ENCODE measurements at places on chromosomes 2 and 18.
A peak's percentile ranks its signal among the peaks of the same experiment; 100 is the strongest.

DNA sequence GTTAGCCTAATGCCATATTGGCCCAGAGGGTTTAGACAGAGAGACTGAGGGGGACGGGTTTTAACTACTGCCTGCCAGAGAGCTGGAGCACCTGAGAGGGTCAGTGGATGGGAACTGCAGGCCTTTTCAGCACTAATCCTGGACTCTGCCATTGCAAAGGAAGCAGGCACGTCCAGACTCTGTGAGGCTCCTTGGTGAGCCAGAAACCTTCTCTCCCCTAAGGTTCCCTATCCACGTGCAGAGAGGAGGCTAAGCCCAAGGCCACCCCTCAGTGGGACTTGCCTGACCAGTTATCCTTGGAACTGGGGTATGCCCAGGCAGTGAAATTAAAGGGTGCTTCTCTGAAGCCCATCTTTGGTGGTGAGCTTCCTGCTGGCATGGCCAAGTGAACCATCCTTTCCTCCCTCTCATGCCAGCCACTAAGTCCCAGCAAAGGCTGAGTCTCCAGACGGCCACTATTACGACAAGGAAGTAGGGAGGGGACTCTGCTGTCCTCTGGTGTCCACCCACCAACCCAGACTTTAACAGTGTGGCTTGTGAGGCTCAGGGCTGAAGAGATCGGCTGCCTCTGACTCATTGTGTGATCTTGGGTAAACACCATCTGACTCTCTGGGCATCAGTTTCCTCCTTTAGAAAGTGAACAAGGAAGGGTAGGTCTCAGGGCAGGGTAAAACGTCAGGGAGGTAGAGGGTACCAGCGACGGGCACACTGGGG is 3.9 kb upstream of the MLPH start:
- peak; percentile 41 for DNase-seq

DNA sequence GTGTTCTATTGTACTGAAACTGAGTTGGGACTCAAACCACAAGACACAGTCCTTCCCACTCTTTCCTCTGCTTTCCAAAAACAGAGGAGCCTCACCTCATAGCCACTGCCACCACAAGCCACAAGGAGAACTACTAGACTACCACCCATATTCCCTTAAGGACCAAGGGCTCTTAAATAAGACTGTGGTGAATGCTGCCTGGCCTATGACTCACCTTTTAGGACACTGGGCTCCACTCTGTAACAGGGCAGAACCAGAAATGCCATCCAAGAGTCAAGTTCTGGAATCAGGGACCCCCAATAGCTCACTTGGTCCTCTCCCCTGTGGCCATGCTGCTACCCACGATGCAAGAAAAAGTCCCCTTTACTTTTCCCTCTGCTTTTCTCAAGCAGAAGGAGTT is 851.4 kb downstream of the BCL11A start:
- DNase-seq: peak; percentile 33

DNA sequence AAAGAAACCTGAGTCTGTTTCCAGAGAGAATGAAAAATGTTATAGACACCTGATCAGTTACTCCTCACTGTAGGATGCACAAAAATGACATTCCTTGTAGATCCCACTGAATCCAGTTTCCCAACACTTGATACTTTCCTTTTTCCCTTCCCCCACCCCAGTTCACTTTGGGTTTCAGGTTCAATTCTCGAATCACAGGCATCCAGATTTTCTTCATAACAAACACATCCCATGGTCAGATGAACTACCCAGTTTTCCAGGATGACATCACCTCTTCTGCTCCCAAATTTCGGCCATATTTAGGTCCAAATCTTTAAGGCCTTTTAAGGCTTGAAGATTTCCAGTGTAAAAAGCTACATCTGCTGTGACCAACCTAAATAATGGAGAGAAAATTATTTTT is 51.5 kb downstream of the UGP2 start:
- DNase-seq: no peak

DNA sequence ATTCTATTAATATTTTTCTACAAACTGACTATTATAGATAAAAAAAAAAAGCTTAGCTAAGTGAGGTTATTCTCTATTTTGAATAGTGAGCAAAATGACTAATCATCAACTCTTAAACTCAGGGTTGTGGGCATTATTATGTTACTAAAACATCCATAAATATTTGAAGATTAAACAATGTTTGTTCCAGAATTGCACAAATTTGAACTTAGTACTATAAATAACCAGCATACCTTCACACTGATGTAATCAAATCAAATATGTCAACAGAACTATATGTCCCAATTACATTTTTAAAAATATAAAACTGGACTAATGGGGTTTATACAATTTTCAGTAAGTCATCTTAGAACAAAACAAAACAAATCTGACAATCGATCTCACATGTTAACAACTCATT is 800.9 kb downstream of the LRP1B start:
- no peak for DNase-seq

DNA sequence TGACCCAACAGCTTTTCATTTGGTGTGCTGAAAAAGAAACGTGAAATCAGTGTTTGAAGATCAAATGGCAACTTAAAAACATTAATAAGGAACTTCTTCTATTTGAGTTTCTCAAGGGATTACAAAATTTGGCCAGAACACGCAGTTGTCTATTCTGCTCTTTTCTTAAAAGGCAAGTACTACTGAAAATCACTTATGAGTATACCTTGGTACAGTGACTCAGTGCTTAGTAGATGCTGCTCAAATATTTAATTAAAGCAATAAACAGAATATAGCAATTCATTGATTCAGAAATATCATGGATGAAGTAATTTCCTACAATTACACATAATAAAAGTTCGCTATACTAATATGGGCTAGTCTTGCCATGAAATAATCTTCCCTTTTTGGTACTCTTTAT is 38.2 kb upstream of the MCM6 start:
- no peak for DNase-seq

DNA sequence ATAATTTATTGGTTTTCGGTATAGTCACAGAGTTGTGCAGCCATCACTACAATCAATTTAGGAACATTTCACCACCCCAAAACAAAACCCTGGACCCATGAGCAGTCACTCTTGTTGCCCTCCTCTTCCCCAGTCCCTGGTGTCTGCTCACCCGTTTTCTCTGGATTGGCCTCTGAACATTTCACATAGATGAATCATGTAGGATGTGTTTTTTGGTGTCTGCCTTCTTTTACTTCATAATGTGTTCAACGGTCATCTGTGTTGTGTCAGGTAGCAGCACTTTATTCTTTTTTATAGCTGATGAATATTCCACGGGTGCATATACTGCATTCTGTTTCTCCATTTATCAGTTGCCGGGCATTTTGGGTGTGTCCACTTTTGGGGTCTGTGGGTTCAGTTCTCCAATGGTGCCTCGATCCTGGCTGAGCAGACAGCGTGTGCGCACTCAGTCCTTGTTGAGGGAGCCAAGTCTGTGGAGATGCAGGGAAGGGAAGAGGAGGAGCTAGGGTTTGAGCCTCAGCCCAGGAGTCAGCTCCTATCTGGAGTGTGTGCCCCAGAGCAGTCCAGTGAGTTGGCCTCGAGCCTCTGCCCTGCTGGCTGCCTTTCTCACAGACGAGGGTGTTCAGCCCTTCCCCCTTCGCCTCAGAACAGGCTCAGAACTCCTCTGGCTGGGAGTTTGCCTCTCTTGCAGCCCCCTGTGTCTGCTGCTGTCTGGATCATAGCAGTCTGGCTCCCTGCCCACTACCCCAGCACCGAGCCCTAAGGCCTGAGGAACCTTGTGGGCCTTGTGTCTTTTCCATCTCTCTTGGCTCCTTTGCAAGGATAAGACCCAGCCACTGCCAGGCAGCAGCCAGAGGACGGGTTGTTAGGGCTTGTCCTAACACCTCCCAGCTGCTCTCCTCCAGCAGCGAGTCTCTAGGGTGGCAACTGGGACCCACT is 18.0 kb downstream of the C2orf74 start:
- no peak for DNase-seq

DNA sequence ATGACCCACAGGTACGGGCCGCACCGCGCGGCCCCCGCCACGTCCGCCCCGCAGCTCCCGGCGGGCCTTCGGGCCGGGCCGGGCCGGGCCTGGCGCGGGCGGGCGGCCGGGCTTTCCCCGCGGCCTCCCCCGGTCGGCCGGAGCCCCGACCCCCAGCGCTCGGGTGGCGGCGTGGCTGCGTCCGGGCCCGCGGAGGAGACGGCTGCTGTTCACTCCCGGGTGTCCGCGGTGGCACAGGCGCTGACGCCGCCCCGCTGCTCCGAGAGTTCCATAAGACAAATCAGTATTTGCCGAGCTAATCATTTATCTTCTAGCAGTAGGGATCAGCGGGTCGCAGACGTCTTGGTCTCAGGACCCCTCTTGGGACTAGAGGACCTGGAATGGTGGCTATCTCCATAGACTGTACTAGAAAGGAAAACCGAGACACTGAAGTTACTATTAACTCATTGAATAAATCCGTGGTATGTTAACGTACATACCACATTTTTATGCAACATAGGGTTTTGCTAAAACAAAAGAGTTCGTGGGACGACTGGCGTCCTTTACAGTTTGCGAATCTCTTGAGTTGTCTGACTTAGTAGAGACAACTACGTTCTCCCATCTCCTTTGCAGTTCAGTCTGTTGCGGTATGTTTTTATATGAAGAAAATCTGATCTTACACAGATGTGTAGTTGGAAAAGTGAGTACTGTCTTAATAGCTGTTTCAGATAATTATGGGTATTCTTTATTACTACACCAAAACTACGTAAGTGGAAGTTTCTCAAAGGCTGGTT is 500 bp downstream of the LIMS1 start:
- no peak for DNase-seq

DNA sequence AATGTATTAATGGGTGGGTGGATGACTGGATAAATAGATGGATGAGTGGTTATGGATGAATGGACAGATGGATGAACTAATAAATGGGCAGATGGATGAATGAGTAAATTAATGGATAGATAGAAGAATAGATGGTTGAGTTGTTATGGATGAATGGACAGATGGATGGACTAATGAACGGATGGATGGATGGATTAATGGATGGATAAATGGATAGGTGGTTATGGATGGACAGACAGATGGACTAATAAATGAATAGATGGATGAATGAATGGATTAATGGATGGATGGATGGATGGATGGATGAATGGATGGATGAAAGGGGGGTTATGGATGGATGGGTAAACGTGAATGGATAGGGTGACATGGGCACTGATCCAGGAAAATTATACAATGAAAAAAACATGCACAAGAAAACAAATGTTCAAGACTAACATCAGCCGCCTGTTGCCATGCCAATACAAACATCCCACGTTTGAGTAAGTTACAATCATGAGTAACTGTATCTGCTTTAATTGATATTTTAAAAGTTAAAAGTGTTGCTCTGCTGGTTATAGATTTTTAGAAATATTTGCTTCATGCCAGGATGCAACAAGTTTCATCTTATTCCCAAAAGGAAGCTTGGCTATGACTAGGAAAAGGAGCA is 20.8 kb downstream of the PXDN start:
- no peak for DNase-seq

DNA sequence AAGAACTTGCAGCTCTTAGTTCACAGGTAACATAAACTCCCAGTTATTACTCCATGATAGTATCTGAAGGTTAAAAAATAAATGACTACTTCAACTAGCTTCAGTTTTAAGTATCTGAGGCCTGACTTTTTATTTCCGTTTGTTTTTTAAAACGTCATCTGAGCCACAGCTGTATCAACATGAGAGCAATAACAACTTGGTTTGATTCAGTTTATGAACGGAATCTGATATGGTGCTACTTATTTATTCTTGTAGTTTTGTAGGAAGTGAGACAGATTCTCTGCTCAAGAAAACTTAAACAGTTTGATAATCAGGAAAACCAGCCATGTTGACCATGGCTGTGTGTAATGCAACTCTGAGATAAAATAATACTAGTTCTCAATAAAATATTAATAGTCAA is 34.9 kb downstream of the NAB1 start:
- no peak for DNase-seq

DNA sequence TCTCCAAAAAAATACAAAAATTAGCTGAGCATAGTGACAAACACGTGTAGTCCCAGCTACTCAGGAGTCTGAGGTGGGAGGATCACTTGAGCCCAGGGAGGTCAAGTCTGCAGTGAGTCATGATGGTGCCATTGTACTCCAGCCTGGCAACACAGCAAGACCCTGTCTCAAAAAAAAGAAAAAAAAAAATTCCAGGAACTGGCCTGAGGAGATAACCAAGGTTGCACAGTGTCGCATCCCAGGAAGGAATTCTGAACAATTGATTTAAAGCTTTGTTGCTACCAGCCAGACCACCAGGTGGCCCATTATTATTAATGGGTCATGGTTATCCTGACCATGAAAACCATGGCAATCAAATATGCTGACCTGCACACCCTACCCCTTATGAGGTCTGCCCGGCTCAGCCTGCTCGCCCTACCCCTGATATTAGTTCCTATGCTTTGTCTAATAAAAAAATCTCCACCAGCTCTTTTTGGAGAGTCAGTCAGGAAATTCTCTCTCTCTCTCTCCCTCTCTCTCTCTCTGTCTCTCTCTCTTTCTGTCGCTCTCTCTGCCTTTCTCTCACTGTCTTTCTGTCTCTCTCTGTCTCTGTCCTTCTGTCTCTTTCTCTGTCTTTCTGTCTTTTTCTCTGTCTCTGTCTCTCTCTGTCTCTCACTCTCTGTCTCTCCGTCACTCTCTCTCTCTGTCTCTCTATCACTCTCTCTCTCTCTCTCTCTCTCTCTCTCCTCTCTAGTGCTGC is 73.7 kb downstream of the NCAPH start:
- no peak for DNase-seq

GRCh38 chr2:24840962-24841945 is 48.0 kb downstream of the CENPO start:
- DNase-seq: no peak

DNA sequence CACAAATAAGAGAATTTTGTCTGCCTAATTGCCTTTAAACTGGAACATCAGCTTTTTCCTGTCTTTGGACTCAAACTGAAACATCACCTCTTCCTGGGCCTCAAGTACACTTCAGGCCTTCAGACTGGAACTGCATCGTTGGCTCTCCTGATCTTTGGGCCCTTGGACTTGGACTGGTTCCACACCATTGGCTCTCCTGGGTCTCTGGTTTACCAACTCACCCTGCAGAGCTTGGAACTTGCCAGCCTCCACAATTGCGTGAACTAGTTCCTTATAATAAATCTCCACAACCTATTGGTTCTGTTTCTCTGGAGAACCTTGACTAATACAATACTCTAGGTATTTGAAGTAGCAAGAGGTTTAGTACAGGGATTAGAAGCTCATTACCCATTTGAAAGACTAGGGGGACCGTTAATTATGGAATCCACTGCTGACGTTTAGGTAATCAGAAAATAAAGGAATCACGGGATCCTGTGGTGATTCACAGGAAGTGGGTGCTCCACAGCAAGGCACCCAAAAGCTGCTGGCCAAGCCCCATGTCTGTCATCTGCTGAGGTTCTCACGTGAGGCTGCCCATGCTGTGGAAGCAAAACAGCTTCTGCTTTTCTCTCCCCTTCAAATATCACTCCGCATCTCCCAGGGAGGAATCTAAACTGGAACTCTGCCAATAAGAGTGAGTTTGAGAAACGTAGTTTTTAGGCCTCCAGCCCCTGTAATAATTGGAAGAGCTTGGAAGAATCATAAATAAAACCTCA is 20.0 kb upstream of the SGPP2 start:
- peak; percentile 9 for DNase-seq
